ENCODE measurements at places on chromosomes 7 and 10.

GRCh38 chr7:66696774-66697191 lies 43.8 kb upstream of the RABGEF1 start:
- no peak for DNase-seq

GRCh38 chr7:103075337-103075918 lies 488 bp downstream of the ARMC10 start:
- peak; percentile 30 for DNase-seq

GRCh38 chr7:4883033-4883371 lies 514 bp downstream of the RADIL start:
- no peak for DNase-seq

- no peak for DNase-seq
Measured at GRCh38 chr10:86261470-86261869, 105.1 kb downstream of the GRID1 start.

- no peak for DNase-seq
Measured at GRCh38 chr10:44385696-44386441, 972 bp upstream of the CXCL12 start.

DNA sequence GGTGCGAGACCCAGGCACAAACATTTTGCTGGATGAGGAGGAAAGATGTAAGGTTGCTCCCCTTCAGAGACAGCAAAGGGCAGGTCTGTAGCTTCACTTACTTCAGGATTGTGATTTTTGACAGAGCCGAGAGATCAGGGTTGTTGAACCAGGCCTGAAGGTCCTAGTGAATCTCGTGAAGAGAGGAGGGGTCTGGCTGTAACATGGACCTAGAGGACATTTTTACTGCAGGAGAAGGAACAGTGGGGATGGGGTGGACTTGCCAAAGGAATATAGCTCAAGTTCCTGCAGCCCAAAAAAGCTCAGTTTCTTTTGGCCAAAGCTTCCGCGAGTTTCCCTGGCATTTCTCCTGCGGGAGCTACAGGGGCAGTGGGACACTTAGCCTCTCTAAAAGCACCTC lies 976 bp upstream of the EGFR start:
- DNase-seq: no peak
